ENCODE measurements at places on chromosomes 16 and 17.

- no peak for DNase-seq
These were observed 11.5 kb upstream of the RAB5C start for GRCh38 chr17:42166196-42166763.

GRCh38 chr16:56351481-56351880 lies 73.9 kb downstream of the AMFR start:
- no peak for DNase-seq

- DNase-seq = no peak
These were observed 6.0 kb upstream of the SERPINF1 start for GRCh38 chr17:1755827-1756262.

DNA sequence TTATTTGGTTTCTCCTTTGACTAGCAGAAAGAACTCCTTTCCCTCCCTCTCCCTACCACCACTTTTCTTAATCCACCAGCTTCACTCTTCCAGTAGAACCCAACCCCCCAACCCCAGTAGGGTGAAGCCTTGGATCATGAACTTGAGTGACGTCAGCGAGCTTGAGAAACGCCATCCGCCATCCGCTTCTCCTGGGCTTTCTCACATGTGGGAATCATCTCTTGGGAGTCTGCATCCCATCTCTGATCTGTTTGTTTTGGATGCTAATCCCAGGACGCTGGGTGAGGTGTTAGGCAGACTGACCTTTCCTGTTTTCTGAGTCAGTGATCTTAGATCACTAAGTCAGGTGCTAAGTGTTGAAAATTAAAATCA lies 16.0 kb upstream of the SOX9 start:
- DNase-seq = no peak

GRCh38 chr16:87108941-87109340 lies 208.3 kb downstream of the C16orf95 start:
- DNase-seq = no peak

DNA sequence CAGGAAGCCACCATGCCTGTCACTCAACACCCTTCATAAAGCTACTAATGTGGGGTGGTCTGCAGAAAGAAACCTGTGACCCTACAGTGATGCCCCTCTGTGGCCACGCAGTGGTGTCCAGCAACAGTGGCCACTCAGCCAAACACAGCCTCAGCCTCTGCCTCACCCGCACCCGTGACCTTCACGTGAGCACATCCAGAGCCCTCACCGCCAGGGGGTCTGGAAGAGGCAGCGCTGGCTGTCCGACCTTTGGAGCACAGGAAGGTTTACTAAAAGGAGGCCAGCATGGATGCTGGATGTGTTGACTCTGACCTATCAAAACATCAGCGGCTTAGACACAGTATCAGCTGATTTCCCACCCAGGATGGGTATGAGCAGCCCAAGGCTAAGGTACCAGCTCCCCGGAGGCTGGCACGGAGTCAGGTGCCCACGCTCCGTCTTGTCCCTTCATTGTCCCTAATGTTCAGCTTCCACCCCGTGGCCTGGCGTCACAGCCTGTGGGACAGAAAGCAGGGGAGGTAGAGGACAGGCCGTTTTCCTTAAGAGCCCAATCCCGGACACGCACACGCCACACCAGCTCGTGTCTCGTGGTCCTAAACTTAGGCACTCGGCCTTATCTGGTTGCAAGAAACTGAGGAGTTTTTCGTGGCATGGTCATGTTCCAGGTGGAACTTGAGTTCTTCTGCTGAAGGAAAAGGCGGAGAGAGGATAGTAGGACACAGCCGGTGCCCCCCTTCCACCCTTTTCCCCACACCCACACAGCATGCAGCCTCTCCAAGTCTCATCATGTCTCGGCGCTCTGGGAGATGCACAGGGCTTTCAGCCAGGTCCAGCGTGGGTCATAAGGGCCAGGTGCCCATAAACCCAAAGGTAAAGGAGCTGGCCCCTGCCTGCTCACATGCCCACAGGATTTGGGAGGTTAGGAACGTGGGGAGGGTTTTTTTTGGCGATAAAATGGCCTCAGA lies 49.7 kb upstream of the ENDOV start:
- no peak for DNase-seq

DNA sequence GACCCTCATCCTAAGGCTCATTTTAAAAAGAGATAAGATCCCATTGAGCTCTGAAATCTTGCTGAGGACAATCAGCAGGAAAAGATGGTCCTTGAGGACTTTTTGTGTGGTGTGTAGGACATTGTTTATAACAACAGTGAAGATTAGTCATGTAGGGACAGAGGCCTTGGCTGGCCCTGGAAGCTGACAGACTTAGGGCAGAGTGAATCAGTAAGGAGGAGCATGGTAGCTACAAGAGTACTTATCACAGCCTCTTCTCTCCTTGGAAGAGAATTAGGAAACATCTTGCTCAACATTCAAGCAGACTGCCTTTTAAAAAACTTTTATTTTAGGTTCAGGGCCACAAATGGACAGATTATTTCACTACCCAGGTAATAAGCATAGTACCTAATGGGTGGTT lies 665.9 kb upstream of the SALL1 start:
- DNase-seq = no peak

DNA sequence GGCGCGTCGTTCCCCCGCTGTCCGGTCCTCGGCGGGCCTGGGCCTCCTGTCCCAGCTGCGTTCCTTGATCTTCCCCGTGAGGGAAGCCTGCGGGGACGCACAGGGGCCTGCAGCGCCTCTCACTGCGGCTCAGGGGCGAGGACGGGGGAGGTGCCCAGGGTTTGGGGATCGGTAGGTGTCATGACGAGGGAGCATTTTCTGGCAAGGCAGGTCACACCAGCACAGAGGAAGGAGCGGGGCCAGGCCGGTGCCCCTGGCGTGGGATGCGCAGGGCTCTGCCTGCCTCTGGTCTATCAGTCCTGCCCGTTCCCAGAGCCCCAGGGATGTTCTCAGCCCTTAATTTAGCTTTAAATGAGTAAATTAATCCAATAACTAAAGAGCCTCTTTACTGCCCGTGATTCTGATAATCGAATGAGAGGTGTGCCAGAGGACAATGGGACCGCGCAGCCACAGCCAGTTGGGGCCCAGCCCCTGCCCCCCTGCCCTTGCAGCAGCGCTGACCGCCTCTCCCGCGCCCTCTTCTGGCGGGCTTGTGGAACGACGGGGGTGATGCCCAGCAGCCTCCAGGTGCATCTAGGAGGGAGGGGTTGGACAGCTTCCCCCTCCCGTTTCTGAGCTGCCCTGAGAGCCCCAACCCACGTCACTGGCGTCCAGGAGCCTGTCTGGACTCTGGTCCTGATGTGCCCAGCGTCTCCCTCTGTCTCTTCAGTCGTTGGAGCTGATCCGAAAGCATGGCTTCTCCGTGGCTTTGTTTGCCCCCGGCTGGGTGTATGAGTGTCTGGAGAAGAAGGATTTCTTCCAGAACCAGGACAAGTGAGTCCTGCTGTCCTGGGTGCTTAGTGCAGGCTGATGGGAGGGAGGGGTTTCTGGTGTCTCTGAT lies 7.9 kb downstream of the ENGASE start:
- peak; percentile 44 for DNase-seq

DNA sequence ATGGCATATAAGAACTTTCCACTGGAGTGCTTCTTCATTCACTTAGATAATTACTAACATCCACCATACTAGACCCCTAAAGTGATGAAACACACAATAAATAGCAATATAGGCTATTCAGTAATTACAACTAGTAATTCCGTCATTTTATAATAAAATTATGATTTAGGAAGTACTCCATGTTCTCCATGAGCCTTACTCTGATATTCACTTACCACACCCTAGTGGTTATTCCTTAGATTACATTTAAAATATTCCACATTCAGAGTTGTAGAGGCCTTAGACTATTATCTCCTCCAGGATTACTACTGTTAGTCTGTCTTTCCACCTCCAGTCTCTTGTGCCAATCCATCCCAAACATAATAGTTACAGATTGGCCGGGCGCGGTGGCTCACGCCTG lies 62.4 kb downstream of the STH start:
- no peak for DNase-seq

DNA sequence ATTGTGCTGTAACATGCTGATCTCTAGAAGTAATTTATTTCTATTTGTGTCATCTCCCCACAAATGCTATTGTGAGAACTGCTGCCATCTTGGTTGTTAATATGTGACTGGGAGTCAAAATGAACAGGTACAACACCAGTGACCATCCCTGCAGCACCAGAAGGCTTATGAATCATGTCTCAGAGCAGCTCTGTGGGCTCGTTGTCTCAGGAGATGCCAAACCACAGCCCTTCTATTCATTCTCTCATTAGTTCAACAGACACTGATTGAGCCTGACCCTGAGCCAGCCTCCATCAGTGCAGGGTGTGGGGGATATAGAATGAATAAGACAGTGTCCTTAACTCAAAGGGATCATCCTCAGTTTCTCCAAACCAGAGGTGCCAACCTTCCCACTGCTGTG lies 92.5 kb downstream of the UTP18 start:
- DNase-seq = no peak

GRCh38 chr16:7090628-7091115 lies 242.0 kb upstream of the RBFOX1 start:
- DNase-seq = no peak

DNA sequence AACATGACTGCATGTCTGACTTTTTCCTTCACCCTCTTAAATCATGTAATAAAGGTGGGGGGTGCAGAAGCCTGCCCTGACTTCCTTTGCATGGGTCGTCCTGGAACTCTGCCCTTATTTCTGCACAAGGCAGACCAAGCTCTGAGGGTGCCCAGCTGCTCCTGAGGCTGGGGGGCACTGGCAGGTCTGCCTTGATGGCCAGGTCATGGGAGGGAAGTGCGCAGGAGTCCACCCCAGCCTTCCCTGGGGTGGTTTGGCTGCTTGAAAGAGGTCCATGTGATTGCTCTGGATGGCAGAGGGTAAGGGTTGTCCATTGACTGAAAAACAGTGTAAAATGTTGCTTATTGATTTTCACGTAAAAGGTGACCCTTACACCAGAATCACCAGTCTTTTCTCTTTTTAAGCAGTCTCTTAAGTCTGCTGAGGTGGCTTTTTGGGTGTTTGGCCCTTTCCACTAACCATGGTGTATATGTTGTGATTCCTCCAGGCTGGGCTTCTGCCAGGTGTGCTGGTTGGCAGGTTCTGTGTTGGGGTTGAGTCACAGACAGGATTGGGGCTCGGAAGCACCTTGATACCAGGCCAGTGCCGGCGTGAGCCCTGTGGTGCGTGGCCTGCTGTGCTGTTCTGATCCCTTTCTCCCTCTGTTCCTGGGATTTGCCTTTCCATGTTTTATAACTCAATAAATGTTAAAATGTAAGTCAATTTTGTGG lies 19.4 kb downstream of the DHX38 start:
- DNase-seq = no peak

DNA sequence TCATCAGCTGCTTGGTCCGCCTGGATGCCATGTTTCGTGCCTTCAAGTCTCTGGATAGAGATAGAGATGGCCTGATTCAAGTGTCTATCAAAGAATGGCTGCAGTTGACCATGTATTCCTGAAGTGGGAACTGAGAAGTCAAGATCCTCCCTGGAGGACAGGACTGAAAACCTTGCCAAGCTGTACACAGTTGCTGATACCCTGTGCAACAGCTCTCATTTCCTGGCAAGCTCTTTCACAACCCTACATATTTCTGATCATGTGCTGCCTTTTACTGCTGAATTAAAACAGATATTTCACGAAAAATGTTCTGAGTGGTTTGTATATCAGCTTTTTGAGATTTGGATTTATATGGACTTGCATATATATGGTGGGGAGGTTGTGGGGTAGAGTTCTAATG lies 898 bp downstream of the CAPNS2 start:
- DNase-seq = no peak

GRCh38 chr17:77375917-77376651 lies 235.3 kb downstream of the SEC14L1 start:
- DNase-seq = peak; percentile 76

GRCh38 chr16:60181536-60181935 lies 1447.4 kb upstream of the GOT2 start:
- DNase-seq = no peak

- no peak for DNase-seq
These were observed 252.9 kb upstream of the RPL38 start for GRCh38 chr17:73950593-73950914.

DNA sequence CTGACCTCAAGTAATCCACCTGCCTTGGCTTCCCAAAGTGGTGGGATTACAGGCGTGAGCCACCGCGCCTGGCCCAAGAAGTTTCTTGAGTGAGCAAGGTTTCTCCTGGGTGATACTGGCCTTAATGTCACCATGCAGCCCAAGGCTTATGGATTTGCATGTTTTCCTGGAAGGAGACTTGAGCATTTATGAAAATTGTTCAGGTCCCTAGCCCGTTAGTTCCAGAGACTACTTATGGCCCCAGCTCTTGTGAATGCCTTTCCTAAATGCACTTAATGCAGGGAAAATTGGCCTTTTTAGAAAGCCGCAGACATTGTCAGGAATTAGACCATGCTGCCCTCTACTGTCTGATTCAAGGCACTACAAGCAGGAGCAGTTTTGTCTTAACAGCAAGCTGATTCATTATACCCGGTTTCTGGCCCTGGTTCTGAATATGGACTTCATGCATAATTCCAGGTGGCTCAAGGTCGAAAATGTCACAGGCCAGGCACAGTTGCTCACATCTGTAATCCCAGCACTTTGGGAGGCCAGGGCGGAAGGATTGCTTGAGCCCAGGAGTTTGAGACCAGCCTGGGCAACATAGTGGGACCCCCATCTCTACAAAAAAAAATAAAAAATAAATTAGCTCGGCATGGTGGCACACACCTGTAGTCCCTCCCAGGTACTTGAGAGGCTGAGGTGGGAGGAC lies 91.3 kb downstream of the SNX29 start:
- DNase-seq = peak; percentile 58

DNA sequence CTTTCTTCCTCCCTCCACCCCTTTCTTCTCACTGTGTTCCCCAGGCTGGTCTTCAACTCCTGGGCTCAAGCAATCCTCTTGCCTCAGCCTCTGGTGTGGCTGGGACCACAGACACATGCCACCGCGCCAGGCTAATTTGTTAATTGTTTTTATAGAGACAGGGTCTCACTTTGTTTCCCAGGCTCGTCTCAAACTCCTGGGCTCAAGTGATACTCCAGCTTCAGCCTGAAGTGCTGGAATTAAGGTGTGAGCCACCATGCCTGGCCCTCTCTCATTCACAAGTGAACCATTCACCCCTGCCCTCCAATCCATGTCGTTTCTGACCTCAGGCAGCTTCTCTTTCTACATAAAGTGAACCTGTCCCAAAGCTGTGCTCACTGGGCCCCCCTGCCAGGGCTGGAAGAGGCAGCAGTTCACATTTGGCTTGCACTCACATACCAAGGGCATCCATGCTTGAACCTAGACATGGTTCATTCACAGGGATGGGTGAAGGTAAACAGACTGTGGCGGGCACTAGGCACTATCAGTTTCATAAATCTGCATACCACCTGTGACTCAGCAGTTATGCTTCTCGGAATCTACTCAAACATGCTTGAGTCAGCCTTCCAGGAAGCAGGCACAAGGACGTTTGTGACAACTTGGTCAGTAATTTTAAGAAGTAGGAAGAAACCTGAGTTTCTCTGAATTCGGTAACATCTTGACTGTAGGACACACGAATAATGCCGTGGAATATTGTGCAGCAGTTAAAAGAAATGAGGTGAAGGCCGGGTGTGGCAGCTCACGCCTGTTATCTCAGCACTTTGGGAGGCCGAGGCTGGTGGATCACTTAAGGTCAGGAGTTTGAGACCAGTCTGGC lies 6.0 kb upstream of the RNF213 start:
- DNase-seq = peak; percentile 55

All from central memory CD4-positive, alpha-beta T cell (primary cell).